ENCODE measurements at places on chromosomes 5 and 9.

GRCh38 chr9:89695441-89695891 is 90.7 kb downstream of the GADD45G start:
- DNase-seq: no peak

DNA sequence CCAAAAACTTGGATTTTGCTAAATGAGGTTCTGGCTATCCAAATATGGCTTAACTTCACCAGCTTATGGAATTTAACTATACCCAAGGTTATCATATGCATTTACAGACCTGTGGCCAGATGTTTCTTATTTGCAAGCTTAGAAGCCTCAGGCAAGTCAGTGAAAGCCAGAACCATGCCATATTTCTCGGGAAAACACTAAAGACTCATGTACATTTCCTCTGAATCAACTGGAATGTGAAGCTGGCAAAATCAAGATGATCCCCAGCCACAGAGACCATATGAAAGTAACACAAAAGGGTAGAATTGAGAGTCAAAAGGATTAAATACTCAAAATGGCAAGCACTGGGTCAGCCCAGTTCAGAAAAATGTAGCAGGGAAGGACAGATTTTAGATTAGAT is 76.4 kb upstream of the SLC1A1 start:
- DNase-seq: no peak

GRCh38 chr5:35218981-35219380 is 11.3 kb downstream of the PRLR start:
- DNase-seq: no peak

DNA sequence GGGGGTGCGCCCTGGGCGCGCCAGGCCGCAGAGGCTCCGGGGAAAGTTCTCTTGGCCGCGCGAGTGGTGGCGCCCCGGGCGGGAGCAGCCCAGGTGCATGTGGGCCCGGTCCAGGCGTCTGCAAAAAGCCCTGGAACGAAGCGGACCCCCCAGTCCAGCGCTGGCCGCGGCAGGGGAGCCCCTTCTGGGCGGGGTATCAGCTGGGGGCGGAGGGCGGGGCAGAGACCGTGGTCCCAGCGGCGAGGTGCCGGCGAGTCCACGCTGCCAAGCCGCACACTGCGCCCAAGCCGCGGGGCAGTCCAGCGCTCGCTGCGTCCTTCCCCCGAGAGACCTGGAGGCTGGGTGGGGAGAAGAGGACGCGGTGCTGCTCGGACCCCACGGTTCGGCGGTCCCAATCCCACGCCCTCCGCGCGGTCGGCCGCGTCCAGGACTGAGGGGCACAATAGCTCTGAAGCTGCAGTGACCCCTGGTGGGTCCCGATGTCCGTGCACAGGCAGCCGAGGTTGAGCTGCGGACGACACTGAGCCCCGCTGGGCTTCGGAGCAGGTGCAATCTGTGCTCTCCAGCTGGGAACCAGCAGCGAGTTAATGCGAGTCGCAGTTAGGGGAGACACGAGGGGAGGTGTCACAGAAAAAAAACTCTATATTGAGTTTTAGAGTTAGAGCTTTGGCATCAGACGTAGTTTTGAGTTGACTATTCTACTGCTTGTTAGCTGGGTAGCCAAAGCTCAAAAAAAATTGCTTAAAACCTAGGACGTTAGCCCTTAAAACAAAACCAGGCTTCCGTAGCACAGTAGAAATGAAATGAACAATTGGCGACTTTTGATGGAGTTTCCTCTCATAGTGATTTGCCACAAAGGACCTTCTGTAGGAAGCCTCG is 1.1 kb upstream of the EPB41L4A start:
- peak; percentile 37 for DNase-seq

DNA sequence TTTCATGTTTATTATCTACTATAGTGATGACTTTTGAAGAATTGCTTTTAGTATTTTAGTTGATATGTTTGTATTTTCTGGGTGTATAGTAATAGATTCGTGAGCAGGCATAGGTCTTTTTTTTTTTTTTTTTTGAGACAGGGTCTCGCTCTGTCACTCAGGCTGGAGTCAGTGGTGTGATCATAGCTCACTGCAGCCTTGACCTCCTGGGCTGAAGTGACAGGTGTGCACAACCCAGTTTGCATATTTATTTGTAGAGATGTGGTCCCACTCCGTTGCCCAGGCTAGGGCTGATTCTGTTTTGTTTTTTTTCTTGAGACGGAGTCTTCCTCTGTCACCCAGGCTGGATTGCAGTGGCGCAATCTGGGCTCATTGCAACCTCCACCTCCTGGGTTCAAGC is 11.9 kb downstream of the ERBIN start:
- DNase-seq: no peak

- DNase-seq: no peak
Measured at GRCh38 chr5:40689438-40689837, 9.7 kb downstream of the PTGER4 start.

GRCh38 chr5:95417971-95418370 is 26.8 kb downstream of the FAM81B start:
- DNase-seq: no peak

DNA sequence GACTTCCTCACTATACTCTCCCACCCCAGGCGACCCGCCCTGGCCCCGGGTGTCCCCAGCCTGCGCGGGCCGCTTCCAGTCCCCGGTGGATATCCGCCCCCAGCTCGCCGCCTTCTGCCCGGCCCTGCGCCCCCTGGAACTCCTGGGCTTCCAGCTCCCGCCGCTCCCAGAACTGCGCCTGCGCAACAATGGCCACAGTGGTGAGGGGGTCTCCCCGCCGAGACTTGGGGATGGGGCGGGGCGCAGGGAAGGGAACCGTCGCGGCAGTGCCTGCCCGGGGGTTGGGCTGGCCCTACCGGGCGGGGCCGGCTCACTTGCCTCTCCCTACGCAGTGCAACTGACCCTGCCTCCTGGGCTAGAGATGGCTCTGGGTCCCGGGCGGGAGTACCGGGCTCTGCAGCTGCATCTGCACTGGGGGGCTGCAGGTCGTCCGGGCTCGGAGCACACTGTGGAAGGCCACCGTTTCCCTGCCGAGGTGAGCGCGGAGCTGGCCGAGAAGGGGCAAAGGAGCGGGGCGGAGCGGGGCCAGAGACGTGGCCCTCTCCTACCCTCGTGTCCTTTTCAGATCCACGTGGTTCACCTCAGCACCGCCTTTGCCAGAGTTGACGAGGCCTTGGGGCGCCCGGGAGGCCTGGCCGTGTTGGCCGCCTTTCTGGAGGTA is 2.1 kb downstream of the CA9 start:
- peak; percentile 46 for DNase-seq

GRCh38 chr9:135073741-135074305 is 13.6 kb upstream of the OLFM1 start:
- no peak for DNase-seq

- no peak for DNase-seq
Measured at GRCh38 chr9:94664801-94665200, 25.5 kb upstream of the FBP1 start.

DNA sequence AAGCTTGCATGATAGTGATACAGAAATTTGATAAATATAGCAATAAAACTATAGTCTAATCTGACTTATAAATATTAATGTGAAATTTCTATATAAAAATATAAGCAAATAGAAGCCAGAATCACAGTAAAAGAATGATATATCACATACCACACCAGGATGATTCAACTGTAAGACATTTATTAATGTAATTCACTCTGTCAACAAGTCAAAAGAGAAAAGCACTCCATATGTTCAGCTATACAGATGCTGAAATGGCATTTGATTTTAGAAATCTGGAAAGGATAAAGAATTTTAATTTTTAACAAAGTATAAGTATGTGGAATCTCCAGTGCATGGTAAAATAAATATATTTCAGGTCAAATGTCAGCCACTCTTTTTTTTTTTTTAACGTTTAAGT is 372.4 kb downstream of the KCNN2 start:
- no peak for DNase-seq

- DNase-seq: no peak
Measured at GRCh38 chr9:93884808-93885207, 70.3 kb downstream of the BARX1 start.

DNA sequence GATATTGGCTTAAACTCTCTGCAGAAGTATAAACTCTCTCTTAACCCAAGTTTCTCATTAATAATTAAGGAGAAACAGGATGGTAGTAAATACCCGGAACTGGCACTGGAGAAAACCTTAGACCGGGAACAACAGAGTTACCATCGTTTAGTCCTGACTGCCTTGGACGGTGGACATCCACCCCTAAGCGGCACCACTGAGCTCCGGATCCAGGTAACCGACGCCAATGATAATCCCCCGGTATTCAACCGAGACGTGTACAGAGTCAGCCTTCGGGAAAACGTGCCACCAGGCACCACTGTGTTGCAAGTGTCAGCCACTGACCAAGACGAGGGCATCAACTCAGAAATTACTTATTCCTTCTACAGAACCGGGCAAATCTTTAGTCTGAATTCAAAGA is 861 bp downstream of the PCDHGB5 start:
- DNase-seq: no peak

GRCh38 chr9:37413311-37413710 is 9.2 kb upstream of the GRHPR start:
- no peak for DNase-seq

GRCh38 chr9:130426883-130427282 is 17.9 kb upstream of the ASS1 start:
- DNase-seq: no peak

DNA sequence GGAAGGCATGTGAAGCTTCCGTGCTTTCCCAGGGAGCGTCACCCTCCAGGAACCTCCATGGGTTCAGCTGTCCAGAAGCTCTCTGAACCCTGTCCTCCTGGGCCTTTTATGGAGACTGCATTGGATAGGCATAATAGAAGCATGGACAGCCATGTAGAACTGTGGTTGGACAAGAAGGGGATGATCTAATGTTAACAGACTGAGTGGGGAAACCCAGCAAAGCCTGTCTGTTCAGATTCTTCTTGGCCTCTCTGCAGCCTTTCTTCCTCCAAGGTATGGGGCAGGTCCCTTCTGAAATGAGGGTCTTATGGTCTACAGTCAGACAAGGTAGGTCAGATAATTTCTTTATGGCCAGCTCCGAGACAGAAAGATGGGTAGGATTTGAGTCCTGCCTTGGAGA is 59.1 kb upstream of the CTNNA1 start:
- DNase-seq: no peak

GRCh38 chr5:10995891-10996290 is 234.9 kb upstream of the DAP start:
- no peak for DNase-seq

DNA sequence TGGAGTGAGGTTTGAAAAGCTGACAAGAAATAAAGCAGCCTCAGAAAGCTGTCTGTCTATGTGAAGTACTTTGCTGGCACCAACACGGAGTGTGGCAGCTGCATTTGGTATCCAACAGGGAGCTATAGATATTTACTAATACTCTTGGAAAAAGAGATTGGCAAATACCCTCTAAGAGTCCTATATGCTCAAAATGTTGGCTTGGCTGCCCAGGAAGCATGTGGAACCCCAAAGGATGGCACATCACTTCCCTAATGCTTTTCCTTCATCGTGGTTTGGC is 398.3 kb downstream of the TLE4 start:
- no peak for DNase-seq

DNA sequence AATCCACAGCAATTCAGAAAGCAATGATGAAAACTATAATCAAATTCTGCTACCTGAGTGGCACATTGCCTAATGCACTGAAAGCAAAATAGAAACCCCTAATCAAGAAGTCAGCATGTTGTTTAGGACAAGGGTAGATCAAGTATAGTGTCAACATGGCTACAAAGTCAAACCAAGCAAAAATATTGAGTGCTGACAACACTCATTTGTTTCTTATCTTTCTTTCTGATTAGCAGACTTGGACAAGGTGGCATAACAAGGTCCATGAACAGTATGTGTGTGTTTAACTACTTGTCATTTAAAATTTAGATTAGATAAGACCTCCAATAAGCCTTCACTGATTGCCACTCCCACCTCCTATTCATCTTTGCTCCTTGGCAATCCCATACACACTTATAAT is 332.4 kb downstream of the KIAA0825 start:
- DNase-seq: no peak

DNA sequence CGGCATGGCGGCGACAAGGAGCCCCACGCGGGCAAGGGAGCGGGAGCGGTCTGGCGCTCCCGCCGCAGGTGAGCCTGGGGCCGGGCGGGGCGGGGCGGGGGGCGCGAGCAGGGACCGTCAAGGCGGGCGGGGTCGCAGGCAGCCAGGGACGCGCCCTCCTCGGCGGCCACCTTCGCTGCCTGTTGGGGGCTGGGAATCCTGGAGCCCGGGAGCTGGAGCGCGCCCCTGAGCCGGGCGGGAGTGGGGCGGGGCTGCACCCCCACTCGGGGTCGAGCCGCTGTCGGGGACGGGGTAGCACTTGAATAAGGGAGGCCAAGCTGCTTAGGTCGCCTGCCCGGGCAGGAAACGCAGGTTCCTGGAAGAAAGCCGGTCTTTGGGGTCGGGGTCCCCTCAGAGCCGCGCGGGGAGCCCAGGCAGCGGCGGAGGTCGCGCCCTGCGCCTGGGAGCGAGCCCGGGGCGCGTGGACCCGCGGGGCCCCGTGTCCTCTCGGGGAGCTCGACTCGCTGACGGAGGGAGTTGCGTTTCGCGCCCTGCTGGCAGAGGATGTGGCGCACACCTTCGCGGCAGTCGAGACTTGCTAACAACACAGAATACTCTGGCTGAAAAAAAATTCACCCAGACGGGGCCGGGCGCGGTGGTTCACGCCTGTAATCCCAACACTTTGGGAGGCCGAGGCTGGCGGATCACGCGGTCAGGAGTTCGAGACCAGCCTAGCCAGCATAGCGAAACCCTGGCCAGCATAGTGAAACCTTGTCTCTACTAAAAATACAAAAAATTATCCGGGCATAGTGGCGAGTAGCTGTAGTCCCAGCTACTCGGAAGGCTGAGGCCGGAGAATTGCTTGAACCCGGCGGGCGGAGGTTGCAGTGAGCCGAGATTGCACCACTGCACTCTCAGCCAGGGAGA is 552 bp downstream of the OTULINL start:
- peak; percentile 82 for DNase-seq

GRCh38 chr5:30099634-30100033 is 1093.9 kb upstream of the CDH6 start:
- DNase-seq: no peak

DNA sequence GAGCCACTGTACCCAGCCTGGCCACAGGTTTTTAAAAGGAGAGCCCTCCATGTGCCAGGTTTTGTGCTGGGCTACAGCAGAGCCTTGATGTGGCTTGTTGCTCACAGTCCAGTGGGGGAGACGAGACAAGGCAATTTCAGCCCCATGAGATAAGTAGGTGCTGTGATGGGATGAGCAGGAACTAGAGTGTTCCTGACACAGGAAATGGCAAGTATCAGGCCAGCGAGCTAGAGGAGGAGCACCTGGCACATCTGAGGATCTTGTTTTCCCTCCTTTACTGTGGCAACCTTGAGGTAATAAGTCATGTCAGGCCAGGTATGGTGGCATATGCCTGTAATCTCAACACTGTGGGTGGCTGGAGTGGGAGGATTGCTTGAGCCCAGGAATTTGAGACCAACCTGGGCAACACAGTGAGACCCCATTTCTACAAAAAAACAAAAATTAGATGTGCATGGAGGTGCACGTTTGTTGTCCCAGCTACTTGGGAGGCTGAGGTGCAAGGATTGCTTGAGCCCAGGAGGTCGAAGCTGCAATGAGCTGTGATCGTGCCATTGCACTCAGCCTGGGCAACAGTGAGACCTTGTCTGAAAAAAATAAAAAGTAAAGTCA is 3.8 kb upstream of the ZDHHC12 start:
- no peak for DNase-seq

Measured in activated CD4-positive, CD25-positive, alpha-beta regulatory T cell treated with anti-CD3 and anti-CD28 coated beads, Interleukin-2, amount 50 U/mL, for 72 hours (primary cell).